ENCODE measurements at places on chromosomes 16 and 17.

DNA sequence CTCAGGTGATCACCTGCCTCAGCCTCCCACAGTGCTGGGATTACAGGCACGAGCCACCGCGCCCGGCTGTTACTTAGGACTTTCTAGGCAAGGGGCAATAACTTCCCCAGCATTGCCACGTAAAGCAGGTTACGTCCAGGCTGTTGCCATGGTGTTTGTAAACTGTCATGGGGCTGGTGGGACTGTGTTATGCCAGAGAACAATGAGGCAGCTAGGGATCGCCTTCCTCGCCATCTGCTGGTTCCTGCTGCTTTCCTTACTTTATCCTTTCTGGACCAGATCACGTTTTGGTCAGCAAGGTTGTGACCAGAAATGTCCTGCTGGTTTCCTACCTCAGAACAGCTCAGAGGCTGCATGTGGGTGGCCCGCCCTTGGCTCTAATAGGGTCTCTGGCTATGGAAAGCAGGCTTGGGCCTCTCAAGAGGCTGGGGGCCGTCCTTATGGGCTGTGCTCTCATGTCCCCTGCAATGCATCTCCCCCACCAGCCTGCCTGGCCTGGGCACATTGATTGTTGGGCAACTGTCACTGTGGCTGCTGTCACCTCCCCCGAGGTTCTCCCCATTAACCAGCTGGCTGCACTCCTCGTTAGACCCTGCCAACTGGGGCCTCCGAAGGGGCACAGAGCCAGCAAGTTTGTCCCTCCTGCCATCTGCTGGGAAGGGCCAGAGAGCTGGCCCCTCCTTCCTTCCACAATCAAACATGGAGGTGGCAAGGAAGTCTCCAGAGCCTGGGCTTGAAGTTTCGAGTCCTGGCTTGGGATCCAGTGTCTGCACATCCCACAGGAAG, 28.2 kb upstream of the ZC3H18 start:
- no peak for DNase-seq

- peak; percentile 18 for DNase-seq
Measured at GRCh38 chr16:83727018-83727417, 80.8 kb upstream of the HSBP1 start.

GRCh38 chr17:54426296-54426886, 474.3 kb upstream of the TOM1L1 start:
- no peak for DNase-seq

DNA sequence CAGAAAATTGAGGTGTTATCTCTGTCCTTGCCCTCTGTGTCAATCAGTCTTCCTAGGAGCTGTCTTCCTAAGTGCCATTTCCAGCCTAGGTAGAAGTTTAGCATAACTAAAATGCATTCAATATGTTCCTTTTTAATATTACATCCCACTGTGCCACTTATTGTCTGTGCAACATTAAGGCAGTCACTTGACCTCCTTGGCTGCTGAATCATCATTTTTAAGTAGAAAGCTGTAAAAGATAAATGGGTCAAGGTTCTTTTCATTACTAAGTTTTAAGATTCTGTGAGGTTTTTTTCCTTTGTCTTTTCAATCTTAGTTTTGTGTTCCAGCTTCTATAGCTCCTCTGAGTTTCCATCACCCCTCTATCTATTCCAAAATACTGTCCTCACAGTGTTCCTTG, 371.9 kb upstream of the SOX9 start:
- no peak for DNase-seq

DNA sequence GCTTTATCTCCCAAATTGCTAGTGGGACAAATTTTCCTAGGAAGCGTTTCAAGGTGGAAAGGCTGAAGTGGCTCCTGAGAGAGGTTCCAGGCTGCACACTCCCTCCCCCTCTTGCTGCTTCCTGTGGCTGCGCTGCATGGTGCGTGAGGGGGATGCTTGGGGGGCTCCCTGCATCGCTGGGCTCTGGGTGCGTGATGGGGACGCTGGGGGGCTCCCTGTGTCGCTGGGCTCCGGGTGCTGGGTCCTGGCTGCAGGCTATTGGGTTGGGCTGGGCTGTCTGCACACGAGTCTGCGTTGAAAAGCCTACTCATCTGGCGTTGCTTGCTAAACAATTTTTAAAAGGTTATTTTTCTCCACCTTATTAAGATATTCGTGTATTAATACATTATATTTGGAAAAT, 30.1 kb downstream of the NDEL1 start:
- no peak for DNase-seq

DNA sequence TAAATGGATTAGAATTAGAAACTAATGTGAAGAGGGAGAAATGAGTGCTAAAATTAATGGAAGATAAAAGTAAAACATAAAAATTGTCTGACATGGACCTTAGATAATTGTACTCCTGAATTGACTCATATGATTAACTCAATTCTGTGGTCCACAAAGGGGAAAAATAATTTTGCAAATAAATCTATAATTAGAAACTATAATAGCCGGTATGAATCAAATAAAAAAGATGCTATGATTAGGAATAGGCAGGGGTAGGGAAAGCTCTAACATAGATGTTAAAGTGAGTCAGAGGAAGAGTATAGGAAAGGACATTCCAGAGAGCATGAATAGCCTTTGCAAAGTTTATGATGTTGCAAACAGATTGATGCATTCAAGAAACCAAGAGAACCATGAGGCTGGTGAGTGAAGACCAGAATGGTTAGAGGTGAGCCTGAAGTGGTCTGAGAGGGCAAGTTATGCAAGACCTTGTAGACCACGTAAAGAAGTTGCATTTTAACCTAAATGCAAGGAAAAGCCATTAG, 262.1 kb upstream of the CA10 start:
- no peak for DNase-seq

GRCh38 chr16:80746231-80746630, 58.2 kb downstream of the CDYL2 start:
- no peak for DNase-seq

- DNase-seq: no peak
Measured at GRCh38 chr17:2054262-2054511, 716 bp upstream of the HIC1 start.

- peak; percentile 9 for DNase-seq
Measured at GRCh38 chr17:55577687-55578086, 66.4 kb upstream of the SMIM36 start.

DNA sequence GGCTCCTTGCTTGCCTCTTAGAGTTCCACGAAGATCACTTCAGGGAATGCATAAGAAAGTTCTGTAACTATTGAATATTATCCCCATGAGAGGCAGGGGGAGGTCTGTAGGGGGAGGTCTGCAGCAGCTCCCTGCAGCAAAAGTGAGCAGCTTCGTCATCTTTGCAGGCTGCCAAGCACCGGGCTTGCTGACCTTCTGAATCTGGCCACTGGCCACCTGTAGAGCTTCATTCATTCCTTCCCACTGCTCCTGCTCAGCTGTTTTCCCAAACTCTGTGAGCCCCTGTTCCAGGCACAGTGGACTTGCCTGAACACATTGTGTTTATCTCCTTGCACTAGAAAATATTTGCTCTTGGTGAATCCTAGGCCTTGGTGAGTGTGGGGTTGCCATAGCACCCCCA, 443.3 kb downstream of the HAPSTR1 start:
- no peak for DNase-seq

GRCh38 chr17:76872221-76872873, 4.1 kb downstream of the MGAT5B start:
- no peak for DNase-seq

DNA sequence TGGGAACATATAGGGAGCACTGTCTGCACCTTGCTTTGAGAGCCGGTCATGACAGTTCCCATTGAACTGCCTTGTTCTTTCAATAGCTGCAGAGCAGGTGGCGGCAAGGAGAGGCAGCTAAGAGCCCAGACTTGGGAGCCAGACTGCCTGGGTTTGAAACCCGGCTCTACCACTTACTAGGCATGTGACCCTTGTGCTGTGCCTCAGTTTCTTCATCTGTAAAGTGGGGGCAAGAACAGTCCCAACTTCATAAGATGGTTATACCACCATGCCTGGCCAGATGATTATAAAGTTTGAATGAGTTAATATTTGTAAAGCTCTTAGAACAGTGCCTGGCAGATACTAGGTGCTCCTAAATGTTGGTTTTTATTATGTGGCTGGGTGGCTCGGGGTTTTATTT, 14.4 kb downstream of the ERBB2 start:
- DNase-seq: no peak
